CD14-positive monocyte (primary cell): ENCODE measurements at places on chromosomes 1 and 21.

DNA sequence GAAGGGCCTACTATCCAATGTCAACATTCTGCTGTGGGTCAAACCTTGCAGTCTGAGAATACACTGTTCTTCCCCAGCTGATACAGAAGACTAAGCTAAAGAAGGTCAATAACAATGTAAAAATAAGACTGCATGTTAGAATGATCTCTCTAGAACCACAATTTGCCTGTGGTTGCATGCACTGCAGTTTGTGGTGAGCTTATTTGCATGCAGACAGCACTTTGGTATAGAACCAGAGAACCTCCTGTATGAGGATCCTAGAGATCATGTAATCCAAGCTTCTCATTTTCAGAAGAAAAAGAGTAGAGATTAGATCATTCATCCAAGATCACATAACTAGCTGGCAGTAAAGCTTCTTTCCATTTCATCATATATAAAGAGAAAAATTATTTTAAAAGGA is 15.8 kb downstream of the SYNJ1 start:
- no peaks in the 10 kb centered on the region for H3K27me3 ChIP-seq
- H3K4me1 ChIP-seq: no peaks in the 10 kb centered on the region
- H3K4me3 ChIP-seq: no peak overlapping the region
- peaks cover 16% of the 10 kb centered on the region for H3K36me3 ChIP-seq

DNA sequence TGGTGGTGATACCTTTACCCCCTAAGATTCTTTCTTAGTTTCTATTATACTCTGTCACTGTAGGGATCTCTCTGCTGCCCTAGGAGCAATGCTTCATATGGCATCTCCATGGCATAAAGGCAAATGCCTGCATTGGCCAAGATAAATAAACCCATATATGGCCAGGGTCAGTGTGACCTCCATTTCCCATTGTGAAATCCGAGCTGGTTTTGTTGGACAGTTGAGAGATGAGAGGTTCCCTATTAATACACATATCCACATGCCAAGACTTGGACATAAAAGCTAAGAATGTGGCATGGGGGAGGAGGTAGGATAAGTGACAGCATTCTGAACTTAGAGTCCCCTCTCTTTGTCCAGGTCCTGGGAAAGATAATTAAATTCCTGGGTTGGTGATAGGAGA is 1.4 kb downstream of the TPM3 start:
- no peak for DNase-seq
- no peaks in the 10 kb centered on the region for H3K27me3 ChIP-seq
- no peak overlapping the region for H3K4me3 ChIP-seq
- no peak overlapping the region for H3K27ac ChIP-seq
- no peaks in the 10 kb centered on the region for H3K36me3 ChIP-seq
- peaks cover 35% of the 10 kb centered on the region for H3K4me1 ChIP-seq

- DNase-seq: no peak
- H3K27ac ChIP-seq: no peak overlapping the region
- H3K36me3 ChIP-seq: no peaks in the 10 kb centered on the region
- no peaks in the 10 kb centered on the region for H3K4me1 ChIP-seq
Measured at GRCh38 chr1:63845346-63845745, 71.5 kb downstream of the ROR1 start.

- H3K36me3 ChIP-seq: no peaks in the 10 kb centered on the region
- H3K4me1 ChIP-seq: no peaks in the 10 kb centered on the region
- no peak overlapping the region for H3K27ac ChIP-seq
- H3K27me3 ChIP-seq: no peaks in the 10 kb centered on the region
- no peak overlapping the region for H3K4me3 ChIP-seq
Measured at GRCh38 chr1:246012341-246012740, 494.7 kb downstream of the SMYD3 start.

- H3K27ac ChIP-seq: no peak overlapping the region
- H3K4me1 ChIP-seq: no peaks in the 10 kb centered on the region
- no peak for DNase-seq
- H3K4me3 ChIP-seq: no peak overlapping the region
Measured at GRCh38 chr21:42799516-42799915, 79.8 kb downstream of the WDR4 start.

GRCh38 chr1:52585474-52585873 is 16.7 kb upstream of the GPX7 start:
- H3K27ac ChIP-seq: no peak overlapping the region
- DNase-seq: no peak
- no peak overlapping the region for H3K4me3 ChIP-seq
- no peaks in the 10 kb centered on the region for H3K27me3 ChIP-seq
- no peaks in the 10 kb centered on the region for H3K36me3 ChIP-seq
- H3K4me1 ChIP-seq: peaks cover 23% of the 10 kb centered on the region

GRCh38 chr1:94160811-94161210 is 39.9 kb upstream of the ABCA4 start:
- no peaks in the 10 kb centered on the region for H3K36me3 ChIP-seq
- no peak for DNase-seq
- H3K27ac ChIP-seq: no peak overlapping the region
- H3K4me1 ChIP-seq: no peaks in the 10 kb centered on the region
- H3K27me3 ChIP-seq: peaks cover 7% of the 10 kb centered on the region

DNA sequence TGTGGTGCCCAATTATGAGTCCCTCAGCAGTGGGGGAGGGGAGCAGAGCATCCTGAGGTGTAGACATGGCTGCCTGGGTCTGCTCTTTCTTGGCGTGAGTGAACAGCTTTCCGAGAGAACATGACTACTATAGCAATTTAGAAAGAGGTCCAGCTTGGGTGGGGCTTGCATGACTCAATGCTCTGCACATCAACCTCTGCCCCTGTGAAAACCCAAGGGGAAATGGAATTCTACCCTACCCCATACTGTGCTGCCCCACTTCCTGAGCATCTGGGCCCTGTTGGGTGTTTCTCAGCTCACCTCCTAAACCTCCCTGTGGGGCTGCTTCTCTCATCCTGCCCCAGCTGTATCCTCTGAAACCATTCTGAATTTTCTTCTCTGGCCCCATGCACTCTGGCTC is 8.2 kb upstream of the AZIN2 start:
- no peak overlapping the region for H3K27ac ChIP-seq
- H3K4me3 ChIP-seq: no peak overlapping the region
- no peaks in the 10 kb centered on the region for H3K36me3 ChIP-seq
- no peak for DNase-seq
- H3K4me1 ChIP-seq: no peaks in the 10 kb centered on the region

DNA sequence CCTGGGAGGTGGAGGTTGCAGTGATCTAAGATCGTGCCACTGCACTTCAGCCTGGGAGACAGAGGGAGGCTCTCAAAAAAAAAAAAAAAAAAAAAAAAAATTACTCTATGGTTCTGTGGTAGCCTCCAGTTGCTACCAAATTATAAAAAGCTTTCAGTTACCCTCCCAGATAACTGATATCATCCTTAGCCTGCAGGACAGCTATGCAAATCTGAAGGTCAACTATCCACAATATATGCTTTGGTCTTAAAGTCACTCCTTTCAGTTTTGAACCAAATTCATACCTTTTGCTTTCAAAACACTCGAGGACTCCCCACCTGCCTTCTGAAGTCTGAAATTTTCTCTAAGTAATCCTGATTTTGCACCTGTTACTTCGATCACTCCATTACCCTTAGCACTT is 3.1 kb downstream of the MIXL1 start:
- H3K27ac ChIP-seq: no peak overlapping the region
- H3K36me3 ChIP-seq: no peaks in the 10 kb centered on the region
- H3K4me1 ChIP-seq: peaks cover 4% of the 10 kb centered on the region
- peaks cover 19% of the 10 kb centered on the region for H3K27me3 ChIP-seq

- DNase-seq: no peak
- no peaks in the 10 kb centered on the region for H3K27me3 ChIP-seq
- H3K36me3 ChIP-seq: no peaks in the 10 kb centered on the region
- H3K27ac ChIP-seq: no peak overlapping the region
Measured at GRCh38 chr1:81670286-81670685, 130.4 kb upstream of the ADGRL2 start.

DNA sequence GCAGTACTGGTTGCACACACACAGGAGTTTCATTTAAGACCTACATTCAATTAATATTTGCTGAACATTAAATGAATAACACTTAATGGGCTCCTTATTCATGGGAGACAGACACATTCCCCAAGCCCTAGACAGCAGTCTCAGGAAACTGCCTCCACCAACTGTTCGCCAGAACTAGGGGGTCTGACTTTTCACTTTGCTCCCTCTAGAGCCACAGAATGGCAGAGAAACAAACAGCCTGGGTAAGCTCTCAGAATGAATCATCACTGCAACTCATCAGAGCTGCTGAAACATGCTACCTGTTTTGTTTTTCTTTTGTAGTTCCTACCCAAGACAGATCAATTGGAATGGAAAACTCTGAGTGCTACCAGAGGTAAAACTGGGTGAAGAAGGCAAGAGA is 31.7 kb downstream of the ELK4 start:
- no peak for DNase-seq
- H3K4me1 ChIP-seq: peaks cover 13% of the 10 kb centered on the region
- H3K36me3 ChIP-seq: peaks cover 20% of the 10 kb centered on the region
- H3K27me3 ChIP-seq: no peaks in the 10 kb centered on the region
- H3K27ac ChIP-seq: no peak overlapping the region
- H3K4me3 ChIP-seq: no peak overlapping the region

DNA sequence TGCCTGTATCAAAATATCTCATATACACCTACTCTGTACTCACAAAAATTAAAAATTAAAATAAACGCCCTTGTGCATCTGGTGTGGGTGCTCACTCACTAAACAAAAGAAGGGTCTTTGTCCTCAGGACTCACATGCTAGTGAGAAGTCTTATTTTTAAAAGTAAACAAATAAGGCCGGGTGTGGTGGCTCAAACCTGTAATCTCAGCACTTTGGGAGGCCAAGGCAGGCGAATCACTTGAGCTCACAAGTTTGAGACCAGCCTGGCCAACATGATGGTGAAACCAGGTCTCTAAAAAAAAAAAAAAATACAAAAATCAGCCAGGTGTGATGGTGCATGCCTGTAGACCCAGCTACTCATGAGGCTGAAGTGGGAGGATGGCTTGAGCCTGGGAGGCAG is 51.5 kb downstream of the BCAR3 start:
- DNase-seq: no peak
- H3K27me3 ChIP-seq: no peaks in the 10 kb centered on the region
- H3K4me1 ChIP-seq: no peaks in the 10 kb centered on the region
- no peak overlapping the region for H3K4me3 ChIP-seq
- no peaks in the 10 kb centered on the region for H3K36me3 ChIP-seq

GRCh38 chr1:154406572-154406879 is 1.4 kb downstream of the IL6R start:
- H3K4me3 ChIP-seq: peak overlapping the region; percentile 95
- peak overlapping the region; percentile 100 for H3K27ac ChIP-seq
- no peak for DNase-seq
- peaks cover 89% of the 10 kb centered on the region for H3K4me1 ChIP-seq
- H3K27me3 ChIP-seq: no peaks in the 10 kb centered on the region

DNA sequence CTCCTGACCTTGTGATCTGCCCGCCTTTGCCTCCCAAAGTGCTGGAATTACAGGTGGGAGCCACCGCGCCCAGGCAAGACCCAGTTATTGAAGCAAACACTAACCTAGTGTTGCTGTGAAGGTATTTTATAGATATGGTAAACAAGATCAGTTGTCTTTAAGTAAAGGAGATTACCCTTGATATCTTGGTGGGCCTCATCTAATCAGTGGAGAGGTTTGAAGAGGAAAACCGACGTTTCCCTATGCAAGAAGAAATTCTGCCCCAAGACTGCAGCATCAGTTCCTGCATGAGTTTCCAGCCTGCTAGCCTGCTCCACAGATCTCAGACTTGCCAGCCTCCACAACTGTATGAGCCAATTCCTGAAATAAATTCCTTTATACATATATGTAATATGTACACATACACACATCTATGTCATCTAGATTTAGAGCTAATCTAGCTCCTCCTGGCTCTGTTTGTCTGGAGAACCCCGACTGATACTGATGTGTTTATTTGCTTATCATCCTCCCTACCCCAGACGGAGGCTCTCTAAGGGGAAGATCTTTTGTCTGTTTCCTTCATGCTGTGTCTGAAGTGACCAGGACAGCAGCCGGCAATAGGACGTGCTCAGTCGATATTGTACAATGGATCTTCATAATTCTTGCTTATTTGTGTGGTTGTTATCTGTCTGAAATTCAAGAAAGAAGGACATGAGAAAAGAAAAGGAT is 90.9 kb downstream of the IER5 start:
- H3K4me1 ChIP-seq: no peaks in the 10 kb centered on the region
- H3K27me3 ChIP-seq: no peaks in the 10 kb centered on the region
- H3K36me3 ChIP-seq: no peaks in the 10 kb centered on the region
- no peak overlapping the region for H3K4me3 ChIP-seq

DNA sequence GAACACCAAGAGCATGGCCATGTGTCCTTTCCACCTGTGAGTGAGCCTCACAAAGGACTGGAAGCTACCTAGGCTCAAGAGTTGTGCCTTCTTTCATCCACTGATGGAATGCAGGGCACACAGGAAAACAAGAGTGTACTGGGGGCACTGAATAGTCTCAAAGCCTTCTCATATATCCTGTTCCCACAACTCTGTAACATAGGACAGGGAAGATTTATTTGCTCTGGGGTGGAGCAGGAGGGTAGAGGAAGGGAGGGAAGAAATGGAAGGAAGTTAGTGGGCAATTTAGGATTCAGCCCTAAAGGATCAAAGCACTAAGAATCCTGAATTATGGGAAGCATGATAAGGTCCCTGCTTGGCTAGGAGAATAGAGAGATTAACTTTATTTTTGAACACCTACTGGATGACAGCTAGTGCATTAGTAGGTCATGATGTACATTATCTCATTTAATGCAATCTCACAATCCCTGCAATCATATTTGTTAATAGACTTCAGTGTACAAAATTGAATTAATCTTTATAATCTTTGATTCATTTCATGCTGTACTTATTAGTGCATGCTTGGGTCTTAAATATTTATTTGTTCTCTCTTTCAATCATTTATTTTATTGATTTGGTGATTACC is 27.0 kb upstream of the RGS16 start:
- H3K4me1 ChIP-seq: no peaks in the 10 kb centered on the region
- no peaks in the 10 kb centered on the region for H3K27me3 ChIP-seq
- DNase-seq: no peak
- H3K4me3 ChIP-seq: no peak overlapping the region
- H3K36me3 ChIP-seq: no peaks in the 10 kb centered on the region
- H3K27ac ChIP-seq: no peak overlapping the region

- no peaks in the 10 kb centered on the region for H3K4me1 ChIP-seq
- H3K4me3 ChIP-seq: no peak overlapping the region
- no peak overlapping the region for H3K27ac ChIP-seq
- no peaks in the 10 kb centered on the region for H3K36me3 ChIP-seq
Measured at GRCh38 chr1:37720231-37721130, 28.2 kb downstream of the CDCA8 start.

GRCh38 chr21:43937891-43938309 is 72.9 kb downstream of the AGPAT3 start:
- H3K27me3 ChIP-seq: no peaks in the 10 kb centered on the region
- H3K36me3 ChIP-seq: peaks cover 66% of the 10 kb centered on the region
- no peak overlapping the region for H3K4me3 ChIP-seq
- H3K27ac ChIP-seq: peak overlapping the region; percentile 19
- peaks cover 15% of the 10 kb centered on the region for H3K4me1 ChIP-seq
- DNase-seq: peak; percentile 33

GRCh38 chr1:247328311-247328710 is 3.4 kb downstream of the ZNF496 start:
- peaks cover 19% of the 10 kb centered on the region for H3K36me3 ChIP-seq
- H3K27me3 ChIP-seq: no peaks in the 10 kb centered on the region
- no peak overlapping the region for H3K27ac ChIP-seq
- no peak for DNase-seq
- H3K4me1 ChIP-seq: peaks cover 17% of the 10 kb centered on the region
